WERI-Rb-1 (cell line): ENCODE measurements at places on chromosomes 12 and 14.
A peak's percentile ranks its signal among the peaks of the same experiment; 100 is the strongest.

DNA sequence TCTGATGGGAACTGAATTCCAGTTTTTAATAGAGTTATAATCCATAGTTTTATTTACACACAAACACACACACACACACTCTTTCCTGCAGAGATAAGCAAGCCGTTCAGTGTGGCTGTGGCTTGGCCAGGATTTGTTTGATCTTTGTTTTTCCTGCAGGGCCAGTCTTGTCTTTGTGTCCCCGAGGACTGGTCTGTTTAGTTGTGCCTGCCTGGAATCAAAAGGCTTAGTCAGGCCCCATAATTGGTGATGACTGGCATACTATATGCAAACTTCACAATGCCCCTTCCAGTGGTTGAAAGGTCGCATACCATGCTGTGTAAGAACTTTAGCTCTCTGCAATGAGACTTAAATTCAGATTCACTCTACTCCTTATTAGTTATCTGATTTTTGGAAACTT is 26.0 kb downstream of the WBP11 start:
- DNase-seq: no peak

DNA sequence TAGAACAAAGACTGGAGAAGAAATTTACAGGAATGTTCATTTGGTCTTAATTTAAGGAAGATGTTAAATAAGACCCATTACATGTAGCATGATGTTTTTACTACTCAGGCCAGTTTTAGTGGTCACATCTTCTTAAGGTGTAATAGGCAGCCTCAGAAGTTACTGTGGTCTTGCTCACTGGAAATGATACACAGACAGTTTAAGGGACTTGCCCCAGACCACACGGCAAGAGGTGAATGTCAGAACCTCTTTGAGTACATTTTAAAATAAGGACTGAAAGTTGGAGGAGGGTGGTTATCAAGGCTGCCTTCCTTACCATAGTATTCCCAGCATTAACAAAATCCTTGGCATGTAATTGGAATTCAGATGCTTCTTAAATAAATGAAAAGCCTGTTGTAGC is 37.9 kb downstream of the LRRK2 start:
- no peak for DNase-seq

DNA sequence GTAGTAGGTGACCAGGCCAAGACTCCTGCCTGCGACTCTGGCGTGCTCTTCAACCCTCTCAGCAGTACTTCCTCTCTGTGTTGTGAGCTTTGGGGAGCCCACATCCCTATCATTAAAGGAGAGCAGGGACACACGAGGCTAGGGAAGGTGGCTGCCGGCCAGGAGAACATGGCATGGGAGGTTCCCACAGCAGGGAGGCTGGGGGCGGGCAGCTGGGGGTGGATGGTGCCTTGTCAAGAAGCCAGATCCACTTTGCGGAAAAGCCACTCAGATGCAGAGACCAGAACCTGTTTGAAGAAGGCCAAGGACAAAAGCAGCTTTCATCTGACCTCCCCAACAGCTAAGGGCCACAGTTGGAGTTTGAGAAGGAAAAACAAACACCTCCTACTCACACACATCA is 198.6 kb downstream of the BCL11B start:
- DNase-seq: no peak

DNA sequence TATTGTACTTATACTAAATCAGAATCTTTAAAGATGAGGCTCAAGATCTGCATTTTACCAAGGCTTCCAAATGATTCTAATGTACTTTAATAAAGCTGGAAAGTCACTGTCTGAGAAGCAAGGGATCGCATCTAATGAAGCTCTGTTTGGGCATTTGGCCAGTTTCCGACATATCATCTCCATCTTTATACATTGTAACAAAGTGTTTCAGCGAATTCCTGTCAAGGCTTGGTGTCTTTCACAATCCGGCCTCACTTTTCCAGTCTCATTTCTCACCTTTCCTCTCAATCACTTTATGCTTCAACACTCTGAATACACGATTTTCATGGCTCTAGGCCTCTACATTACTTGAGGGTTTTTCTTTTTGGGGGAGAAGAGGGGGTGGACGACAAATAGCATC is 27.5 kb upstream of the INSM2 start:
- DNase-seq: no peak

GRCh38 chr14:99602054-99602787 is 1.8 kb downstream of the CCDC85C start:
- DNase-seq: no peak

DNA sequence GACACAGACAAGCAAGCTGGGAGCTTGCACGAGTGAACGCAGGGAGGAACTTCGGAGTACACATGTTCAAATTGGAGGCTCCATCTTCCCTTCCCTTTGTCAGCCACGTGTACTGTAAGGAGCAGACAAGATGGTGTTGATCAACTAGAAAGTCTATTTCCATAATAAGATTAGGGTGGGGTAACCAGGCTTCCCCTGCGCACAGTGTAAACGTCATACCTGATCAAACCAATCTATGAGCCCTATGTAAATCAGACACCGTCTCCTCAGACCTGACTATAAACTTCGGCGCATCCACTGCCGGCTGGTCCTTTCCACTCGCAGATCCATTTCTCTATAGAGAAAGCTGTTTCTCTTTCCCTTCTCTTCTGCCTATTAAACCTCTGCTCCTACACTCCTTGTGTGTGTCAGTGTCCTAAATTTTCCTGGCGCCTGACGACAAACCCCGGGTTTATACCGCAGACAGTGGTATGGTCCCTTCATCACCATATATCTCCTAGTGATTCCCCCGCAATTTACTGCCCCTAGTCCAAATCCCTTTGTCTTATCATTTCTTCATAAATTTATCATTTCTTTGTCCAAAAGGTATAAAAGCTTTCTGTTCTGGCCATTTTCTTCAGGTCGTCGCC is 7.5 kb upstream of the ETFBKMT start:
- peak; percentile 80 for DNase-seq

DNA sequence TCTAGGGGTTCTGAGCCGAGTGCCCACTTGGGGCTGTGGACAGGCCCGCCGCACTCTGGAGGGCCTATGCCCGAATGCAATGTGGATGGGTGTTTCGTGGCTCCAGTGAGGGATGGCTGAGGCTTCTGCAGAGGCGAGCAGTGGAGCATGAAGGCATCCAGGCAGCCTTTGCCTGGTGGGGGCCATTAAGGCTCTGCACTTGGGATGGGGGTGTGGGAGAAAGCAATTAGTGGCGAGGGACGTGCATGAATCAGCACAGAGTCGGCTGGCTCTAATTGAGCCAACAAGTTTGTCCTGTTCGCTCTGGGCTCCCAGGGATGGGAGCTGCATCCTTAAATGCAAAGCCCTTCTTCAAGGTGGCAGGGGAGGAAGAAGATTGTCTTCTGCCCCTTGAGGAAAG is 346.9 kb upstream of the FKBP4 start:
- no peak for DNase-seq

GRCh38 chr12:75269209-75269608 is 59.6 kb upstream of the KCNC2 start:
- no peak for DNase-seq

DNA sequence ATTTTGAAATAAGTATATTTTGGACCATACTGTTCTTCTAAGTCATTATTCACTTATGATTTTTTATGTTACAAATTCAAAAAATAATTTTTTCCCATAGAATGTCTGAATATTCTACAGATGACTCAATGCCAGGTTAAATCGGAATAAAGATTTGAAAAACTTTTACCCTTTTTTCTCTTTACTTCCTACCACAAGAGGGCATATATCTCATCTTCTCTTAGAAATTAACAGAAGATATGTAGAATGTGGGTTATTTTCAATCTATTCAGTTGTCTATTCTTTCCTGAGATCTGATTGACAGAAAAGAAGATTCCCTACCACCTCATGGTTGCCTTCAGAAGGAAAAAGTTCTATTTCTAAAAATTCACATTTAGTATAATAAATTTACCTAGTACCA is 53.0 kb upstream of the KITLG start:
- DNase-seq: no peak

GRCh38 chr12:130813949-130814348 is 25.1 kb downstream of the STX2 start:
- no peak for DNase-seq

GRCh38 chr14:75640876-75641275 is 19.8 kb downstream of the ERG28 start:
- no peak for DNase-seq

DNA sequence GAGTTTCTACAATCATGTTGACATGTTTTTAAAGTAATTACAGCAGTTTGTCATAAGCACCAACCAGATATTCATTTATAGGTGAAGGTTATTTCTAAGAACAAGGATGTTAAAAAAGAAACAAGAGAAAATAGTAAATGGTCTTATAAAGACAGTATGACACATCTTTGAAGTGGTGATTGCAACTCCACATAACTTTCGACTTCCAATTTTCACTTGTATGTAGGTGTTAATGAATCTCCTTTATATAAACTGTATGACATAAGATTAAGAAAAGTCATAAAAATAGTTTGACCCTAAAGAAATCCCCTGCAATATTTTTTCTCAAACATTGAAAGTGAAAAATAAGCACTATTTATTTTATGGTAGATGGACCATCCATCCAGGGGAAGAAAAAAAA is 144.8 kb upstream of the PTPRQ start:
- no peak for DNase-seq

DNA sequence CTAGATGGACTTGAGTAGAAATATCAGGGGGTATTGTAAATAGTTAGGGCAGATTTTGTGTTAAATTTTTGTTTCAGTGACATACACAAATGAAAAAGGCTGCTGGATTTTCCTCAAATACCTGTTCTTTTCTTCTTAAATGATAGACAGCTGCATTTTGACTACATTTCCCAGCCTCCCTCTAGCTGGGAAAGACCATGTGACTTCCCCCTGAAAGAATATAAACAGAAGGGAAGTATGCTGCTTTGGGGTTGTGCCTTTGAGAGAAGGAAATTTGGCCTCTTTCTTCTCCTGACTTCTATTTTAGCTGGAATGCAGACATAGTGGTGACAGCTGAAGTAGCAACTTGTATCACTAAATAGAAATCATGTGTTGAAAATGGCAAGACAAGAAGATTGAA is 476.1 kb upstream of the SYT1 start:
- DNase-seq: no peak

DNA sequence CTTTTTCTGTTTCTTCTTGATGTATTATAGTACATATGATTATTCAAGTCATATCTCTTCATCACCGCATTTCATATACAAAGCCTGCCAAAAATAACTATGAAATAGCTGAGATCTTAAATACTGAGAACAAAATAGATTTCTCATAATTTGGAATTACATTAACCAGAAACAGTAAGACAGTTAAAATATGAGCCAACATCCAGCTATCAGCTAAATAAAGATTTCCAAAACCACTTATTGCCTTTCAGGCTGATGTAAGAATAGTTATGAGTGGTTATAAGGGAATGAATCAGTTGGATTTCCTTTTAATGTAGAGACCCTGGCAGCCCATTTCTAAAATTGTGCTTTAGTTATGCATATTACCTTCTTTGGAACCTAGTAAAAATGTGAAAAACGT is 47.4 kb downstream of the TMEM117 start:
- no peak for DNase-seq

DNA sequence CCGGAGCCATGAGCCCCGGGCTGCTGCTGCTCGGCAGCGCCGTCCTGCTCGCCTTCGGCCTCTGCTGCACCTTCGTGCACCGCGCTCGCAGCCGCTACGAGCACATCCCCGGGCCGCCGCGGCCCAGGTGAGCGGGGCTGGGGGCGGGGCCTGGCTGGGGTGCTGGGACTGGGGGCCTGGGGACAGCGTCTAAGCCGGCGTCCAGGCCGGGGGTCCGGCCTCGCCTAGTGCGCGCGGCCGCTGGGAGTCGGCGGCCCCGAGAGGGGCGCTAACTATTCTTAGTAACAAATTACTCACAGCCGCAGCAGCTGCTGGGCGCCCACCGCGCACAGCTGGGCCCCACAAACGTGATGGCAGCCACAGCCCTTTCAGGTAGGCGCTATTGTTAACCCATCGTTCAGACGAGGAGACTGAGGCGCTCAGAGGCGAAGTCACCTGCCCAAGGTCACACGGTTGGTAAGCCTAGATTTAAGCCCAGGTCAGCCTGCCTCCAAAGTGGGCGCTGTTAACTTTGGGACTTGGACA is 374 bp downstream of the CYP46A1 start:
- no peak for DNase-seq

GRCh38 chr12:121089031-121089812 is 43.5 kb upstream of the P2RX7 start:
- peak; percentile 19 for DNase-seq

GRCh38 chr14:29671034-29671433 is 256.6 kb downstream of the PRKD1 start:
- DNase-seq: no peak

GRCh38 chr12:20132818-20133217 is 235.5 kb upstream of the PDE3A start:
- no peak for DNase-seq

DNA sequence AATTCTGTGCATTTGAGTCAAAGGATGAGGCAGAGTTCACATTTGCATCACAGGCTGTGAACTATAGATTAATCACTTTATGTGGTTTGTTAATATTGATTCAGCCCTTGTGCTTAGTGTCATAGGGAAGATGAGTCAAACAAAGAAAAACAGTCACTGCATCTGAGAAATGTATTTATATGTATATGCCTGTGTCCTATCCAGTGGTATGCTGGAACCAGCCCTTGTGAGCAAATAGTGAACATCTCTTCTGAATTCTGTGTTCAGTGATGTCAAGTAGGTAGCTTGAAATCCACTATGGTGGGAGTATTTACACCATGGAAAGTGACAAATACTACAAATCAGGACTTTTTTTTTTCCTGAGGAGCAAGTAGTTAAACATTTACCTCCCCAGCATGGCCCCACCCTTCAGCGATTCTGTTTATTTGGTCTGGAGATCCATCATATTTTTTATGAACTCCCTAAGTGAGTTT is 128.5 kb downstream of the HMGA2 start:
- no peak for DNase-seq

DNA sequence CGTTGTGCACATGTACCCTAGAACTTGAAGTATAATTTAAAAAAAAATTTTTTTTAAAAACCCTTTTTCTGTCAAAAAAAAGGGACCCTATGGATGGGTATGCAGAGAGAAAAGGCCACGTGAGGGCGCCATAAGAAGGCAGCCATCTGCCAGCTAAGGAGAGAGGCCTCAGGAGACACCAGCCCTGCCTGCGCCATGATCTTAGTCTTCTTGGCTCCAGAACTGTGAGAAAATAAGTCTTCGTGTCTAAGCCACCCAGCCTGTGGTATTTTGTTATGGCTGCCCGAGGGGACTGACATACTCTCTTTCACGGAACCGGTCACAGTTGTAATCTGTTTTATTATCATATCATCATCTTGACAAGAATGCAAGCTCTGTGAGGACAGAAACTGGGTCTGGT is 174.8 kb downstream of the EFCAB11 start:
- DNase-seq: peak; percentile 10
